ENCODE measurements at places on chromosomes 1 and 21.

DNA sequence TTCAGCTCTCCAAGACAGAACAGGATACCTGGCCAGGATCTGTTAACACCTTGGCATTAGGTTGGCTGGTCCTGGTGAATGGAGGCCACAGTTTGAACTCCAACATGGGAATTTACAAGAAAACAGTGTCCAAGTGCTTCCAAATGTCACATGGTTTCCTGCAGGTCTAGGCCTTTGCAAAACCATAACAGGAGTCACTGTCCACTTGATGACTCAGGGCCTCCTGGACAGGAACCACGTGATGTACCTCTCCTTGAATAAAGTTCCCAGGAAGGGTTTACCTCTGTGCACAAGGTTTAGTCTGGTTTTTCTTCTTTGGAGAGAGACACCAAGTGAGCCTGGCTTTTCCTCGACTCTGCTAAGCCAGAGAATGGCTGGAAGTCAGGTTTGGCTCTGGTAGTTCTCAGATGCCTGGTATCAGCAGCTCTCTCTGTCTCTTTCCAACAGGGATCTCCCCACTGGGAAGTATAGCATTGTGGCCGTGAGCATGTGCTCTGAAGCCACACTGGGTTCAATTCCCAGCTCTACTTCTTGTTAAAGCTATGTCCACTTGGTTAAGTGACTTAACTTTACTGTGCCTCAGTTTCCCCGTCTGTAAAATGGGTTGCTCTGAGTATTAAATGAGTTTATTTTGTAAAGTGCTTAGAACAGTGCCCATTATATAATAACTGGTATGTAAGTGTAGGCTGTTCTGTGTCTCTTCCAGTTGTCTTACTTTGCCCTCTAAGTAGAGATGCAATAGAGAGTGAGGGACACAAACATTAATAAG is 27.3 kb upstream of the TMEM61 start:
- no peak for DNase-seq

DNA sequence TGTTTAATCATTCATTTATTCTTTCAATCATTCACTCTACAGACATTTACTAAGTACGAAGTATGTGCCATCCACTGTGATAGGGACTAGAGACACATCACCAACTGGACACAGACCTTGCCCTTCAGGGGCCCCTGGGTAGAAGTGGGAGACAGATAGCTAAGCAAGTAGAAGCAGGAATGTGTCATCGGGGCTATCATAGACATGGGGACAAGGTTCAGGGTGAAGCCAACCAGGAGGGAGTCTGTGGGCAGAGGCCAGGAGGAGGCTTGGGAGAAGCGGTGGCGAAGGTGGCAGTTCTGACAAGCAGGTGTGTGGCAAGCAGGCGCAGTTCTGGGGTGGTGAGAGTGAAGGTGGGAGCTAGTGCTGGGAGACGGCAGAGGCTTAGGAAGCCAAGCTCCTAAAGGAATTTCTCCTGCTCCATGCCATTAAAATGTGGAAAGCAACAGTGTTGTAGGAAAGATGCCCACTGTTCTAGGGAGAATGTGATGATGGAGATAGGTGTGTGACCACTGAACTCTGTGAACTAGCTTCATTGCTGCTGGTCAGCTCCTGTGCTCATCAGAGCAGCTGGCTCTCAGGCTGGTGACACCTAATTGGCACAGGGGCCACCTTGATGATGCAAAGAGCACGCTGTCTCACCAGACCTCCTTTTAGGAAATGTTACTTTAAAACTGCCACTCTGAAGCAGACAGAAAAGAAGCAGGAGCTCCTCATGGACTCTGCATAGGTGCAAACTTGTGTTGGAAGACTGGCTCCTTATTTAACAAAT is 79.7 kb upstream of the LPGAT1 start:
- DNase-seq, result no peak

DNA sequence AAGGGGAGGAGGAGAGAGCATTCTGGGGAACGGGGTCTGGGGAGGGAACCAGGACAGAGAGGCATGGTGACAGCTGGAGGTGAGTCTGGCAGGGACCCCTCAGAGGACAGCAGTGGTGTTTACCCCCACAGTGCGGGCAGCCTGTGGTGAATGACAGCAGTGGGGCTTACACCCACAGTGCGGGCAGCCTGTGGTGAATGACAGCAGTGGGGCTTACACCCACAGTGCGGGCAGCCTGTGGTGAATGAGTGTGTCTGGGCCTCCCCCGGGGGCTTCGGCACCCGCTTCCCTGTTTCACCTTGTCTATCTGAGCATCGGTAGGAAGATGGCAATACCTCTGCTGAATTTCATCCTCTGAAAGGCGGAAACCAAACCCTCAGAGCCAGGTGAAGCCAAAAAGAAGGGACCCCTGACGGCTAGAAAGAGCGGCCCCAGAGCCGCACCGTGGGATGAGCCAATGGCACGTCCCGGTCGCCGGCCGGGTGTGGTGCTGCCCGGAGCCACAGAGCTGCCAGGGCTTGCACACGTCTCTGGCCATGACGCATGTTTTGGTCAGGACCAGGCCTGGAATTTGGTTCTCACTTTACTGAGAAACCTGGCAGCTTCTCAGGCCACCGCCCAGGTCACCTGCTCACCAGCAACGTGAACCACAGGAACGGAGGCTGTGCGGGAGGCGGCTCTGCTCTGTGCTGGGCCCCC is 54.1 kb downstream of the SIK1 start:
- no peak for DNase-seq

DNA sequence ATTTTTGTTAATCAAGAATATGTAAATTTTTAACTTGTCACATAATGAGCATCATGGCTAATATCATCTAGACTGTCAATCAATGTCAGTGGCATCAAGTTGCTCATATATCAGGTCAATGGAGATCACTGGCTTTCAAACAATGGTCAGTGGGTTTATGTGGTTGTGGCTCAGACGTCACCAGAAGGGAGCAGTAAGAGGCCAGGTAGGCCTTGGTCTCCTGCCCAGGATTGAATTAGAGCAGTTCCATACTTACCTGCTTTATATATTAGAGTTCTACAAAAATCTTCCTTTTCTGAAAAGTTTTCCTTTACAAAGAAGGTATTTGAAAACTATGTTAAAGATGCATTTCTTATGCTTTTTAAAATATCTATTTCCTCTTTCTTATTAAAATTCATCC is 206.3 kb upstream of the B3GALT2 start:
- no peak for DNase-seq

DNA sequence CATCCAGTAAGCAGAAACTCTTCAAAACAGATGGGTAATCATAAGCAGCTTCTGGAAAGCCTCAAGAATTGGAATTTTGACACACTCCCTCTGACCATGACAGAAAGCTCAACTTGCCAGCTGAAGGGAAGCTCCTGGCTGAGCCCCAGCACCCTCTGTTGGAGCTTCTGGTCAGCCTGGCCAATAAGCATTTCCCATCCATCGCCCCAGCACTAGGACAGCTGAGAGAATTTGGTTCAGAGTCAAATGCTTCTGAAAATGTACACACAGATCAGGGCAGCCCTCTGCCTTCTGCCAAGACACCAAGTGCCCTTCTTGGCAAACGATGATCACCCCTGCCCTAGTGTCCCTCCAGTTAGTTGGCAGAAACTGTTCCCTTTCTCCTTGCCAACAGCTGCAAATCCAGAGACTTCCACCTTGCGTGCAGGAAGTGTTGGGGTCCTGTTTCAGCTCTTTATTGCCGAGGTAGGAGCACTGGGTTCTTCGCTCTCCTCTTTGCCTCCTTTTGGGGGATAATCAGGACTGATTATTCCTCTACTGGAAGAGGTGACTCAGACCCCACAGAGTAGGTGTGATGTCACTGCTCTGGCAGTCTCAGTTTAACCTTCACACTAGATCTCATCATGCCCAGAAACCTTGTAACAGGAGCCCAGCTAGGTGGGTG is 11.9 kb downstream of the PIGV start:
- DNase-seq, result no peak

GRCh38 chr1:26012864-26013263 is 8.7 kb upstream of the EXTL1 start:
- no peak for DNase-seq

GRCh38 chr1:83762039-83762365 is 236.9 kb downstream of the TTLL7 start:
- DNase-seq, result no peak

DNA sequence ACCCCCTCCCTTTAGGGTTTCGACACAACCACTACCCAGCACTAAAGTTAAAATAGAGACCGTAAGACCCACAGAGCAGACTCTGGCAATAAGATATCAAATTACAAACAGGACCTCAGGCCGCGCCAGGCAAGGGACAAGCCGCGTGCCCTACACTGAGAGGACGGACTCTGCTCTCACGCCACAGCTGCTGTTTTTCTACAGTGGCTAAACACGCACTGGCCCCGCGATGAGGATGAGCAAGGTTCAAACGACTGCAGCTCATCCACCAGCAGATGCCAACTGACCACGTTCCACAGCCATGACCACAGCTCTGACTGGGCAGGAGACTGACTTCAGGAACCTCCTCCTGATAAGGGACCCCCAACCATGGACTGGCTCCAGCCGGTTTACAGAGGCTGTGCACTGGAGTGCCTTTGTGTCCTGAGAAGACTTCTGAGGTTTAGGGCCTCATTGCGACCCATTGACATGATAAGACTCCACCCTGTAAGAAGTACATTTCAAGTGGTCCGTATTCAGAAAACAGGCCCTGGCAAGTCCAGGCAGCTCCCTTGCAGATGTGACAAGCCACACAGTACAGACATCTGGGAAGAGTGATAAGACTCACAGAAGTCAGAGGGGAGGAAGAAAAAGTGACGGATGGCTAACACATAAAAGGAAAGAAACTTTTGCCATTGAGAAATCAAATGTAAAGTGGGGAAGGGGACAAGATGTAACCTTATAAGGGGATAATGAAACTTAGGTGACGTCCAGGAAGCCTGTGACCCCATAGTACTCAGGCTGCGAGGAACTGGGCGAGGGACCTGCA is 1.5 kb upstream of the KRTAP10-6 start:
- DNase-seq, result no peak

DNA sequence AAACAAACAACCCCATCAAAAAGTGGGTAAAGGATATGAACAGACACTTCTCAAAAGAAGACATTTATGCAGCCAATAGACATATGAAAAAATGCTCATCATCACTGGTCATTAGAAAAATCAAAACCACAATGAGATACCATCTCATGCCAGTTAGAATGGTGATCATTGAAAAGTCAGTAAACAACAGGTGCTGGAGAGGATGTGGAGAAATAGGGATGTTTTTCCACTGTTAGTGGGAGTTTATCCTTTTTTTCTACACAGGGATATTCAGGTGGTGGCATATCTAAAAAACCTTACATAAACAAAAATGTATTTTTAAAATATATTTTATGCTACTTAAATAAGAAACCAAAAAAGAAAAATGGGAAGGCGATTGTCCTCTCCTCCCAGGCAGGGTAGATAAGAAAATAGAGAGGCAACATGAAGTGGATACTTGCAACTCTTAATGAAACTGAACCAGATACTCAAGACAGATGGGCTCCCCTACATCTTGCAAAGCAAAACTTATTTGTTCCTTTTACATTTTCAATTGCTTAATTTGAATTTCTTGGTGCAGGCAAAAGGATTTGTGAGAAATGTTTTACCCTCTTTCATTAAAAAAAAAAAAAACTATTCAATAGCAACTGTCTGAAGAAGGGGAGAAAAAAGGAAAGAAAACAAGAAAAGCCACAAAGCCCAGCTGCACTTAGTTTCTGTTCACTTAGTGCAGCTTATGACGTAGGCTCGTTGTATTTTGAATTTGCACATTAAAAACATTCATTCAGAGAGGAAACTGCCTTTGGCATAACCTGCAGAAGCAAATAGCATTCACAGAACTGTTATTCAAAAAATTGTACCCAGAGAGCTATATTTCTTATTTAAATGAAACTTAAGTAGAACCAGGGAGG is 36.9 kb upstream of the RGS1 start:
- no peak for DNase-seq

DNA sequence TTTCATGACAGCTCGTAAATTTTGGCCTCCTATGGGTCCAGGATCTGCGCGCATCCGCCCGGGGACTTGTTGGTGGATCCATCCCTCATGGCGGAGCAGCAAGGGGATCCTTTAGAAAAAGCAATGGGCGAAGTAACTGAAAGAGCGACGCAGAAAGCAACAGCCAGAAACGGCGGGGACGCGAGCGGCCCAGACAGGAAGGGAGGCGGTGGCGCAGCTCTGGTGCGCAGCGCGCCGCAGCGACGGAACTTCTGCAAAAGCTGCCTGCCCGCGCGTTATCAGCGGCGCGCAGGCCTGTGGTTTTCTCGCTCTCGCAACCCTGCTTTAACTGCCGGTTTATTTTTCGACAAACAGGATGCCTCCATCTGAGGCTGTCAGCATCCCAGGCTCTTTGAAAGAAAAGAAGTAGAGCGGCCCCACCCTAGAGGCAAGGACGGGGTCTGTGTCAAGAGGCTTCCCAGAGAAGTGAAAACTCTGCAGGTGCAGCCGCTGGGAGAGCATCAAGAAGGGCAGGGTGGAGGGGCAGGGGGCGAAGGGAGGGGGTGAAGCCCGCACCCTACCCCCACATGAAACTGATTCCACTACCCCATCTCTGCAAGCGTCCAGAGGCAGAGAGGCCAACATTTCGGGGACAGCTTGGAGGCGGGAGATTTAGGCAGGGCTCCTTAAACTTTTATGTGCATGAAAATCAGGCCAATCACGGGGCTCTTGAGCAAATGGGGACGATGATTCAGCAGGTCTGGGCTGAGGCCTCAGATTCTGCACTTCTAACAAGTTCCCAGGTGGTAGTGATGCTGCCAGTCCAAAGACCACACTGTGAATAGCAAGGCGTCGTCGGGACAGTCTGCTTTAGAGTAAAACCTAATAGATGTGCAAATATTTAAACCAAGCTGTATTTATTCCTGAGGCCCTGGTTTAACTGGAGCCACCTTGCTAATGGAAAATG is 22.2 kb downstream of the RUNX1 start:
- no peak for DNase-seq

GRCh38 chr1:165907256-165907857 is 79.9 kb downstream of the UCK2 start:
- DNase-seq, result no peak

DNA sequence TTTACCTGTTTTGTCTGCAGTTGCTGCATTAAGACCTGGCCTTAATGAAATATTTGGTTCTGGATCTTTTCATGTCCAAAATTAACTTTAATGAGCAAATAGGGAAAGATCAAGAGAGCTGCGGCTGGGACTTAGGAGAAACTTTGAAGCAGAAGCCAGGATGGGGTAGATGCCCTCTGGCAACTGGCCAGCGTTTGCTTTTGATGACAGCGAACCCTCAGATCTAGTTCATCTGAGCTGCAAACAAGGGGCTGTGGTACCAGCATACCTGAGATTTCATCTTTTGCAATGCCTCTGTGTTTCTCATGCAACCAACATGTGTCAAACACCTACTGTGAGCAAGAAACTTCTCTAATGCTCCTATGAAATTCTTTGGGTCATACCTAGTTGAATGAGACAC is 13.0 kb upstream of the TEDDM1 start:
- no peak for DNase-seq

DNA sequence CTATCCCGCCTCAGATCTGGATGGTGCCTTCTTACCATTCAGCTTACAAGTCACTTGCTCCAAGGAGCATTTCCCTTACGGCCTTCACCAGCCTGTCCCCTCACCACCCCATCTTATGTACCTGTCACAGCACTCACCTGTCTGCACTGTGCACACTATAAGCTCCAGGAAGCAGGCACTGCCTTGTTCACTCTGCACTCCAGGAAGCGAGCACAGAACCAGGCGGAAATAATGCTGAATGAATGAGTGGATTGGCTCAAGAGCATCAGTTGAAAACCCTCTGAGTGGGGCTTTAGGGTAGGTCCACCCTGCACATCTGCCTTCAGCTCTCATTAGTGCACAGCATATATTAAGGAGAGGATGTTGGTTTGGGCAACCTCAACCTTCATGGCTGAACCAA is 8.9 kb upstream of the RYR2 start:
- DNase-seq, result no peak
